ENCODE measurements at places on chromosomes 4 and X. TPM values are rescaled to one million over a fixed set of nuclear protein-coding genes. Genes with fewer than 3 reads are reported as not detected.

Gene SLIT2
- 0.34 TPM for total RNA-seq

Gene RPS6KA3
- 182 TPM for total RNA-seq

Gene MAGEB10
- not detected for total RNA-seq

Gene CENPVL1
- total RNA-seq, result not detected

Gene PAGE5
- total RNA-seq, result not detected

Gene TIGD4
- 0.17 TPM for total RNA-seq

Gene DIPK2B
- 88.8 TPM for total RNA-seq

Gene CSN1S1
- total RNA-seq, result not detected

Gene TEC
- 1.7 TPM for total RNA-seq

Gene AGA
- total RNA-seq, result 23.8 TPM

Gene DCAF12L1
- 0.09 TPM for total RNA-seq

Gene NLGN3
- total RNA-seq, result 0.09 TPM

Gene PRAF2
- total RNA-seq, result 2.7 TPM

Gene P2RY8
- total RNA-seq, result 0.17 TPM

Gene CXorf65
- not detected for total RNA-seq

Gene AFF1
- total RNA-seq, result 39.4 TPM

Gene RASL11B
- total RNA-seq, result not detected

Gene DCAF4L1
- total RNA-seq, result 0.17 TPM

Gene NUDT6
- total RNA-seq, result 7.4 TPM

Gene EGF
- under 0.01 TPM for total RNA-seq

Gene GPR34
- not detected for total RNA-seq

Gene FRG2
- not detected for total RNA-seq

Gene ADRA2C
- not detected for total RNA-seq

Gene CPZ
- total RNA-seq, result not detected

Gene GLRA3
- not detected for total RNA-seq

Gene DGAT2L6
- not detected for total RNA-seq

Gene C4orf50
- total RNA-seq, result under 0.01 TPM

Gene COX18
- total RNA-seq, result 22.9 TPM

Gene CSAG3
- not detected for total RNA-seq

Gene ARR3
- total RNA-seq, result not detected

Gene NUP62CL
- total RNA-seq, result 0.23 TPM

Gene NAA11
- total RNA-seq, result not detected

Gene RBM46
- not detected for total RNA-seq

Gene SERTM2
- not detected for total RNA-seq

Gene CASP3
- 59.9 TPM for total RNA-seq

Gene VBP1
- 79.0 TPM for total RNA-seq

Gene GPRASP1
- 2.6 TPM for total RNA-seq

Gene NXF2
- total RNA-seq, result not detected

Gene IL13RA2
- total RNA-seq, result 0.23 TPM

Gene NEXMIF
- total RNA-seq, result not detected

Gene CISD2
- 23.0 TPM for total RNA-seq

Gene KLKB1
- total RNA-seq, result 0.34 TPM

Gene AMELX
- total RNA-seq, result not detected

Gene ARMCX1
- total RNA-seq, result 46.1 TPM

Gene OCIAD1
- total RNA-seq, result 78.3 TPM

Gene PCYT1B
- under 0.01 TPM for total RNA-seq

Measured in dermis blood vessel endothelial cell (primary cell).